ENCODE measurements at places on chromosomes 4 and X.
A peak's percentile ranks its signal among the peaks of the same experiment; 100 is the strongest.

- DNase-seq = no peak
Measured at GRCh38 chr4:38600575-38600974, 63.4 kb upstream of the KLF3 start.

DNA sequence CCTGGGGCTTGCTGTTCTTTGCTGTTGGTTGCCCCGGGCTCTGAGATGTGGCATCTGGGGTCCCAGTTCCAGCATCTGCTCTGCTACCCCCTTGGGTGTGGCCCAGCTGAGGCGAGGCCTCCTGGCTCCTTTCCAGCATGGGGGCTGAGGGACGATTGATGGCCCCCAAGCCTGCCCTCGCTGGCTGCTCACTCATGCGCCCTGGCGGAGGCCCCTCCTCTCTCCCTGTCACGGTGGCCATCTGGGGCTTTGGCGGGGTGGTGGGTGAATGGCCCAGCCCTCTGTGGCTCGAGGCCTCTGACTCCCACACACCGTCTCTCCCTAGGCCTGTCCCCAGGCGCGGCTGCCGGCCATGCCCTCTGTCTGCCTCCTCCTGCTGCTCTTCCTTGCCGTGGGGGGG, 1.8 kb downstream of the PLXNA3 start:
- no peak for DNase-seq

GRCh38 chr4:18100657-18101056, 79.1 kb upstream of the LCORL start:
- DNase-seq = no peak

DNA sequence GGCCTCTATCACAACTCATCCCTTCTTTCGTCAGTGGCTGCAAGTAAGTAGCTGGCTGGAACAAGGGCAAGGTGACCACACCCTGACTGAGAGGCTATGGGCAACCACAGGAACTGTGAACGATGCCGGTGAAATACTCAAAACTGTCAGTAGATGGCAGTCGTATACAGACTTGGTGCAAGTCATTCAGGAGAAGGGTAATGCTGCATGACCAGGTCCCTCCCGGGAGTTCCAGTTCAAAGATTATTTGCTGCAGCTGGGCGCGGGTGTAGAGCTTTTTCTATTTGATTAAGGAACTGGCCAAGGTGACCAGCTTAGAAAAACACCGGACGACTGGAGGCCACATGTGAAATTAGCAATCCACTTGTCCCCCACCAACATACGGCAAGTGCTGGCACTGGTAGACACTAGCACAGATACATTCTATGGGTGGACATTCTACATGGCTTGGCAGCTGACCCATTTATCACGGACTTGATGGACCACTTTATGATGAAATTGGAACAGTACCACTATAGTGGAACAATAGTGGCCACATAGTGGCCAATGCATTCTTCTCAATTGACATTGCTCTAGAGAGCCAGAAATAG, 726.6 kb downstream of the TRAM1L1 start:
- peak; percentile 43 for DNase-seq

GRCh38 chrX:37825215-37825842, 22.0 kb downstream of the DYNLT3 start:
- peak; percentile 17 for DNase-seq

DNA sequence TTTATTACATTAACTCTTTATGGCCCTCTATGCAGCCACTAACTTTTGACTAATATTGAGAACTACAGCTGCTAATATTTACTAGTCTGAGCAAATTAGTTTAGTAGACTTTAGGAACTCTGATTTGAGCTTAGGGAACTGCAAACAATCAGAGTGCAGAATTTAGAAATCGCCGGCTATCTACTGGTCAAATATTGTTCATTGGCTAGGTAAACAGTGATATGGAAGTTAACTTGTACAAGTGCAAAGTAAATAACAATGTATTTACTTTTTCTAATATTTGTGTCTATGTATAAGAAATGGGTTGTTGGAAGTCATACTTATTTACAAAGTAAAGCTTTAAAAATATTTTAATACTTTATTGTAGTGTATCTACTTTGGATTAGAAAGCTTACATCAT, 279.6 kb downstream of the CFAP299 start:
- DNase-seq = no peak

- peak; percentile 15 for DNase-seq
Measured at GRCh38 chr4:133154725-133155124, 5.6 kb downstream of the PCDH10 start.

DNA sequence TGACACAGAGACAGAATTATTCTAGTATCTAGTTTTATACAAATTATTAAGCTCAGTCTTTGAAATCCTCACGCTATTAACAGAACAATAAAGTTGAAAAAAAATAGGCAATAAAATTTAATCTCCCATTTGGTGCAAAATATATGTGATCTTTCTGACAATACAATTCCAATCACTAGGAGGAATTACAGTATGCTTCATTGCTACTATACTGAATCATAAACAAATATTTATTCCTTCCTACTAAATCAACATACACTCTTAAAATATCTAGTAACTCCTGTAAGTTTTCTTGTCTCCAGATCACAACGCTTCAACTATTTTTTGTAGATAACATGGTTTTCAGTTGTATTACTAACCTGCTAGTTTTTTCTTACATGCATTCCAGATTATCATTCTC, 45.7 kb downstream of the KLHL8 start:
- no peak for DNase-seq

DNA sequence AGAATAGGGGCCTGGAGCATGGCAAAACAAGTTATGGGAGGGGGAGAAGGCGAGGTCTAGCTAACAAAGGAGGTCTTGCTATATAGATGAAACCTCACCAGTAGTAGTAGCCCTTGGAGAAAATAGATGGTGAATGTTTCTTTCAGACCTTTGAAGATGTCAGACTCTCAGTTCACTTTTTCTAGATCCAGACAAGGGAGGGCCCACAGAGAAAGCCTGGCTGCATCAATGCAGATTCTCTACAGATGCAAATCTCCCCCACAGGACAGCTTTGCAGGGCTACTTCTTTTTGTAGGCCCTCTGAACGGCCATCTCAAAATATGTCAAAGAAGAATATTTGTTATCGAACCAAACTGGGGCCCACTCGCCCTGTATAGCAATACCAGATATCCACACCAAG, 159.7 kb downstream of the ANK2 start:
- no peak for DNase-seq

DNA sequence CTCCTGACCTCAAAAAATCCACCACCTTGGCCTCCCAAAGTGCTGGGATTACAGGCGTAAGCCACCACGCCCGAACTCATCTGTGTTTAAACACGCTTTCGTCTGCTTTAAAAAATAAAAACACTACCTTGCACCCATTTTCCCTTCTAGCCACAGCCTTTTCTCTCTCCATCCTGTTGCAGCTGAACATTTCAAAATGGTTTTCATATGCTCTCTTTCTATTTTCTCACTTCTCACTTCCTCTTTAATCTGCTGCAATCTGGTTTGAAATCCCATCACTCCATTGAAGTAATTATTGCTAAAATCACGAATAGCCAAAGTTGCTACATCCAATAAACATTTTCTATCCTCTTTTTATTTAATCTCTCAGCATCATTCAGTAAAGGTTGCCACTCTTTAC, 70.0 kb downstream of the DCHS2 start:
- DNase-seq = no peak

- no peak for DNase-seq
Measured at GRCh38 chrX:46400530-46401443, 144.4 kb downstream of the ZNF674 start.

DNA sequence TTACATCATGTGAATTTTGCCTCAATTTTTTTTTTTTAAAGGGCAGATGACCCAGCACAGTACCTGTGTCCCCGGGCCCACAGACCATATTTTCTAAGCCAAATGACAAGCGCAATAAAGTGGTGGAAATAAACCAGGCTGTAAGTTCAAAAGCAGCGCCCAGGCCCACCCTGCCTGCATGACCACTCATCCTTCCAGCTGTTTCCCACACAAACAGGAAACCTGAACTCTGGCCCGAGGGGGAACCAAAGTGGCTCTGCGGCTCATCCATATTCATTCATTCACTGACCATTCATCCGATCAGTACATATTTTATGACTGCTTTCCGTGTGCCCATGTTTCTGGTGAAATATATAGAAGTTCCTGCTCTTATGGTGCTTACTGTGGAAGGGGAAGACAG, 33.7 kb upstream of the CRMP1 start:
- no peak for DNase-seq

DNA sequence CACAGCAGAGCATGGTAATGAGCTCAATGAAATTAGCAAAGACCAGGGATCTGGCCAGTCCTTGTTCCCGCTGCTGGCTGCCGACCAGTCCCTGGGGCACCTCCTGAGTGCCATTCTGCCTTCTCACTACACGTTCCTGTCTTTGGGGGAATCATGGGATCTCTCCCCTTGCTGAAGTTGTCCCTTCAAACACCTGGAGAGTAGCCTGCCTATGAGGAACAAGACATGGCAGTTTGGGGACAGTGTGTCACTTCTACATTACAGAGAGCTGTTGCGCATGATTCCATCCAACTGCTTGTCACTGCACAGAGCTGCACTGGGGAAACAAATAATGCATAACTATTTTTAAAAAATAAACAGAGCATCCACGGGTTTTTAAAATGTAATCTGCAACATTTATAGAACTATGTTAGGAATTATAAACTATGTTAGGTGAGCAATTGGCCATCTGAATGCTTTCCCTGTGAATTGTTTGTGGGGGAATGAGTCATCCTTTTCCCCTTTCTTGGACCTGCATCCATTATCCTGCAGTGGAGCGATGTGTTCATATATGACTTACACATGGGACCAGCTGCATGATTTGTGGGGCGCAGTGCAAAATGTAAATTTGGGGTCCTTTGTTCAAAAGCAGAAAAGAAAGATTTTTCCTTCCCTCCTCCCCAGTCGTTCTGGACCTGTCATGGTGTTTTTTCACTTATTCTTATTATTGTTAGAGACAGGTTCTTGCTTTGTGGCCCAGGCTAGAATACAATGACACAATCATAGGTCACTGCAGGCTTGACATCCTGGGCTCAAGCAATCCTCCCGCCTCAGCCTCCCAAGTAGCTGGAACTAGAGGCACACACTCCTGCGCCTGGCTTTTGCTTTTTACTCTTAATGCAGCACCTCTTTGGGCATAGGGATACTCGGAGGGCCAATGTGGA, 115.0 kb upstream of the TBL1X start:
- DNase-seq = no peak

- no peak for DNase-seq
Measured at GRCh38 chrX:112627206-112627605, 52.5 kb downstream of the LHFPL1 start.

DNA sequence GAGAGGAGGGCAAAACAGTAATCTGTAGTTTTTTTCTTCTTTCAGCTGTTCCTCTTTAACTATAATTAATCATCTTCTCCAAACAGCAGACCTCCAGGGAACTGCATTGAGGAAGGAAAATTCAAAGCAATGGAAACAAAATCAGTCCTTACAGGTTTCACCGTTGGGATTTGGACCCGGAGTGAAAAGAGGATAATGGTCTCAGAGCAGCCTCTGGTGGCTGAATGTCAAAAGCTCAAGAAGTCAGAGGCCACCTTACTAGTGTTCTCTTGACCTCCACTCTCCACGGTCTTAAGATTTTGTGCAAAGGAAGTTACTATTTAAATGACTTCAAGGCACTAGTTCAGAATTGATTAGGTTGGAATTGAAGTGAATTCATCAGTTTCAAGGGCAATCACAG, 16.0 kb upstream of the MID1 start:
- no peak for DNase-seq

DNA sequence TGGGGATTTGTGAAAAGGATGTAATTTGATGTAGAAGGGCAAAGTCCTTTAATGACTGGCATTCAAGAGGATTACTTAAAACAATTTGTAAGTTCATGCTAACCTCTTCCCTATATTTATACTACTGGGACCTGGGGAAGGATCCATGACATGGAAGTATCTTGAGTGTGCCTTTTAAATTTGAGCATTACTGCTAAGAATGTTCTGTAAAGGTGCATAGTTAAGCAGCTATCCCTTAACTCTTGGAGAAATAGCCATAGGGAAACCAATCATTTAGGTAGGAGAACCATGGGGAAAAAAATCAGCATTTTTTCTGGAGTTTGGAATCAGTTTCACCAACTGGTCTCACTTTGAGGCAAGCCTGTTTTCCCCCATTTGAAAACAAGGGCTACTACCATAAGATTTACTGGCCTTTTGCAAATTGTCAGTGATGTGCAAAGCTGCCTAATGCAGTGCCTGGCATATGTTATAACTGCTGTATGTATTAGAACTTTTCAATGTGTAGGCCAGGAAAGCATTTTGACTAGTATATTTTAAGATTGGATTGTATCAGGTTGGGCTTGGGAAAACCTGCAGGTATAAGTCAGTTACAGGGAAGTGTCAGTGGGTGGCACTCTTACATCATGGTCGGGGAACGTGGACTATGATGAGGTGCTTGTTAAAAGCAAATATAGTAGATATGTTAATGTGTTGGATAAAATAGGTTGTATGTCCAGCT, 72.1 kb downstream of the PRSS12 start:
- peak; percentile 16 for DNase-seq

GRCh38 chr4:100147684-100148083, 42.6 kb downstream of the DDIT4L start:
- no peak for DNase-seq

- DNase-seq = no peak
Measured at GRCh38 chr4:145545538-145546174, 64.0 kb downstream of the SMAD1 start.

DNA sequence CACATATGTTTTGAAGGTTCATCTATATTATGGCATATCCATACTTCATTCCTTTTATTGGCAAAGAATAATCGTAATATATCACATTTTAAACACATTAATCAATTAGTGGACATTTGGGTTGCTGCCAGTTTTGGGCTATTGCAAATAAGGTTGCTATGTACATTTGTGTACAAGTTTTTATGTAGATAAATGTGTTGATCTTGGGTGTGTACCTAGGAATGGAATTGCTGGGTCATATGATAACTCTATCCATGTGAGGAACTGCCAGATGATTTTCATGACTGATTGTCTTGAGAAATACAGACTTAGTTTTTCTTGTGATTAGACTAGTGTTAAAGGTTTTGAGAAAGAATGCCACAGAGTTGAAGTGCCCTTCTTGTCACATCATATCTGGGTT, 99.2 kb upstream of the RAB40AL start:
- no peak for DNase-seq

DNA sequence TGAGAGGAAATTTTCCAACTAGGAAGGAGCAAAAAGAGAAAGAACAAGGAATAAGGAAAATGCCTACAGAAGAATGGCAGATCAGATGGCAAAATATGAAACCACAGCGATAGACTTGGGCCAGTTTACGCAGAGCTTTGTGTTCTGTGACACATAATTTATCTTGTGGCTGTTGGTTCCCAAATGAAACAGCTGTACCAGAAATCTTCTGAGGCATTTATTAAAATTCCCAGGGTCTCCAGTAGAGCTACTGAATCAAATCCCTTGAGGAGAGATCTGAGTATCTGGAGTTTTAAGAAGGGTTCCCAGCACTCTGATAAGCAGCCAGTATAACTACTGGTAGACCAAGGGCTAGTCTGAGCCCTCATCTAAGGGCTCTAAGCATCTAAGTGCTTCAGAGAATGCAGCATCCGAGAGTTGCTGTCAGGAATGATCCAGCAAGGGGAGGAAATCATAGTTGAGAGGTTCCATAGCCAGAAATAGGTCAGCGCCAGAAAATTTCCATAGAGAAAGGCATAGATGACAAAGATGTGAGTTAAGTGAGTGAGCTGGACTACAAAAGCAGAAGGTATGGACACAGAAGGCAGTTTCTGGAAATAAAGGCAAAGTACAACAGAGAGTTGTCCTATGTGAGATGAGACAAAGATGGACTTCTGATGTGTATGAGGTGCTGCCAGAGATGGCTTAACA, 46.3 kb upstream of the FAM241A start:
- no peak for DNase-seq

GRCh38 chrX:45602151-45602550, 401.5 kb upstream of the DIPK2B start:
- DNase-seq = no peak

- peak; percentile 75 for DNase-seq
Measured at GRCh38 chr4:139099366-139099982, 77.5 kb downstream of the ELF2 start.

All from GM10248 (cell line).